CD4-positive, alpha-beta T cell treated with Interferon gamma for 1 hour (primary cell): ENCODE measurements at places on chromosomes 2 and 18.

DNA sequence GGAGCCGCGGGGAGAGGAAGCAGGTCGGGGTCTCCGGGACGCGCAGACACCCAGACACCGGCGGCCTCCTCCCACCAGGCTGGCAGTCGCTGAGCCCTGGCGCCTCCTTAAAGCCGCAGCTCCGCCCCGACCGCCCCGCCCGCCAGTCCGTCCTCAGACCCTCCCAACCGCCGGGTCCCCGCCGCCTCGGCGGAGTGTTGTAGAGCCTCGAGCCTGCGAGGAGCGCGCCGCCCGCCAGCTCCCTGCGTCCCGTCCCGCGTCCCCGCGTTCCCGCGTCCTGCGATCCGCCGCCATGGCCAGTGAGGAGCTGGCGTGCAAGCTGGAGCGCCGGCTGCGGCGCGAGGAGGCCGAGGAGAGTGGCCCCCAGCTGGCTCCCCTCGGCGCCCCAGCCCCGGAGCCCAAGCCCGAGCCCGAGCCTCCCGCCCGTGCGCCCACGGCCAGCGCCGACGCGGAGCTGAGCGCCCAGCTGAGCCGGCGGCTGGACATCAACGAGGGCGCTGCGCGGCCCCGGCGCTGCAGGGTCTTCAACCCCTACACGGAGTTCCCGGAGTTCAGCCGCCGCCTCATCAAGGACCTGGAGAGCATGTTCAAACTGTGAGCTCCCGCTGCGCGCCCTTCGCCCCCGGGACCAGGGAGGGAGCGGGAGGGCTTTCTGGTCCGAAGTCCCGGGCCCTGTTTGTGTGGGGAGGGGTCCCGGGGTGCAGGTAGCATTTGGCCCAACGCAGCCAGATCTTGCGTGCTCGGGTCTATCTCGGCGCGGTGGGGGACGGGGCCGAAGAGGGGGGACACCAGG is at the start of gene EFHD1:
Gene EFHD1, plus strand, starts transcription at position 192 of the 793 bp plus-strand sequence. Its CDS starts 101 bp downstream, at position 293.
- DNase-seq: peak; percentile 22

DNA sequence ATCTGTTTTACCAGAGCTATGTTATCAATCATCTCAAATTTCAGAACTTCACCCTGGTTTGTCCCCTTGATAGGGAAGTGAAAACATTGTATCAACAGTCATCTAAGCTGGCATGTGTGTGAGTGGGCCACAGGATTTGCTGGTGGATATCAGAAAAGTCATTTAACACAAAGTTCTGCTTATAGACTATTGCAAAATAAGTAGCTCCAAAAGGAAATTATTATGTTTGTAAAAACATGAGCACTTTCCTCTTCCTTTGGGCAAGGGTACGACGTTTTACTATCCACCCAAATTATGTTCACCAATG is 20.7 kb upstream of the COPS8 start:
- DNase-seq: no peak

GRCh38 chr2:95039363-95039762 is 13.9 kb downstream of the MAL start:
- DNase-seq: no peak

GRCh38 chr2:127906206-127906926 is 20.6 kb upstream of the AMMECR1L start:
- DNase-seq: no peak

- DNase-seq: no peak
These were observed 33.7 kb downstream of the BOK start for GRCh38 chr2:241592126-241592845.

GRCh38 chr2:10790228-10790973 is 22.2 kb downstream of the PDIA6 start:
- DNase-seq: no peak

DNA sequence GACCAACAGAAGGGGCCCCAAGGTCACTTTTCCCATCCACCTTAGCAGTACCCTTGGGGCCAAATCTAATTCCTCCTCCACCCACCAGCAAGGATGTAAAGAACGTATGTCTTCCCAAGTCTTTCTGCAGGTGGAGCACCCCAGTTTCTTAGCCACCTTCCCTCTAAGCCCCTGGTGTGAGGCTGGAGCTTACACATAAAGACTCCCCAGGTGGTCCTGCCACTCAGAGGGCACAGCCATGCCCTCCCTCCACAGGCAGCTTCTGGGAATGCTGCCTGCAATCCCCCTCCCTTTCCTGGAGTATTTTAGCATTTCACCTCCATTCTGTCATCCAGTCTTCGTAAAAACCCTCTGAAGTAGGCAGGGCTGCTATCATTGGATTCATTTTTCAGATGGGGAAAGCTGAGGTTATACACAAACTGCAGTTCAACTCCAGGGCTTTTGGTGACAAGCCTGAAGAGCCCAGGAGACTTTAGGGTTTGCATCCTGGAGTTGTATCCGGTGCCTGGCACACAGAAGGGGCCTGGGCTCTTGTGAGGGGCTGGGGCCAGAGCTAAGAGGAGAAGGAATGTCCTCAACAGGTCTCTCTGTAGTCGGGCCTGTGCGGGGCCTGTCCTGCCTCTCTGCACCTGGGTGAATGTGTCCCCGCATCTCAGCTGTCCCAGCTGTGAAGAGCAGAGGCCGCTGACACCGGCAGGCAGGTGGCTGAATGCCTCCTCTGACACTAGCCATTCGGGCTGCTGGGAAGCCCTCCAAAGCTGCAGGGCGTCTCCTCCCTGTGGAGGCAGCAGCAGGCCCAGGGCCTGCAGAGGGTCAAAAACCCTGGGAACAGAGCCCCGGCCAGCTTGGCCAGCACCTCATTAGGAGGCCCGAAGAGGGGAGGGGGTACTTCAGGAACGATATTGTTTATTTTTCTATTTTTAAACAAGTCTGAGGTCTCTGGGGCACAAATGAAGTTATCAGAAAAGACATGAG is 27.6 kb downstream of the CIB4 start:
- DNase-seq: no peak

DNA sequence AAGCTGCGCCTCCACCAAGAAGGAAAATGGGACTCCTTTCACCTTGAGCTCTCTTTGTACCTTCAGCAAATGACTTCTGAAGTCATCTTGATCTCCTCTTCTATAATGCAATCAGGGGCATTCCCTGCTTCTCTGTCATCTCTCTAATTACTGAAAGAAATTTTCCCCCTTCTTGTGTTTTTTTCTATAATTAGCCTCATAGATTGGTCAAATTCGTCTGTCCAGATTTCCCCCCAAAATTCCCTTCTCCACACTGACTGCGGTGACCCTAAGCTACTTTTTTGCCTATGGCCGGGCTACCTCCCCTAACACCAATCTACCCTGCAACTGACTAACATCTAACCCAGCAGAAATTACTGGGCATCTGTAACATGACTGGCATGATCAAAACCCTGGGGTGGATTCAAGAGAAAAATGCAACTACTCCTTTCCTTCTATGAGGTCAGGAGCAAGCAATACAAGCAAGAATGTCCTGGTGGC is 168.6 kb downstream of the BCL2 start:
- DNase-seq: no peak

DNA sequence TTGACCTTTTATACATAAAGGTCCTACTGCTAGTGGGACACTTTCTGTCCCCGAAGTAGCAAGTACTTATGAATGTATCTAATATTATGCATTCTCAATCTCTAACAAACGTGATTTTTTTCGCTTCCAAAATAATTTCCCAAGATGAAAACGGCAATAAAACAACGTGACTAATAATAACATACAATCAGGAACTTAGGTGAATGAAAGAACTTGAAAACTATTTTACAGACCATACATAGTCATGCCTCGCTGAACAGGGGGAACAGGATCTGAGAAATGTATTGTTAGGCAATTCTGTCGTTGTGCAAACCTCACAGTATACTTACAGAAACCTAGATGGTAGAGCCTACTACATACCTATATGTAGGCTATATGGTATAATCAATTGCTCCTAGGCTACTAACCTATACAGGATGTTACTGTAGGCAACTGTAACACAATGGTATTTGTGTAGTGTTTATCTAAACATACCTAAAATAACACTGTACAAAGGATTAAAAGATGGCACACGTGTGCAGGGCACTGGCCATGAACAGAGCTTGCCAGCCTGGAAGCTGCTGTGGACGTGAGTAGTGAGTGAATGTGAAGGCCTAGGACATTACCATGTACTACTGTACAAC is 2.5 kb downstream of the RTN4 start:
- no peak for DNase-seq

DNA sequence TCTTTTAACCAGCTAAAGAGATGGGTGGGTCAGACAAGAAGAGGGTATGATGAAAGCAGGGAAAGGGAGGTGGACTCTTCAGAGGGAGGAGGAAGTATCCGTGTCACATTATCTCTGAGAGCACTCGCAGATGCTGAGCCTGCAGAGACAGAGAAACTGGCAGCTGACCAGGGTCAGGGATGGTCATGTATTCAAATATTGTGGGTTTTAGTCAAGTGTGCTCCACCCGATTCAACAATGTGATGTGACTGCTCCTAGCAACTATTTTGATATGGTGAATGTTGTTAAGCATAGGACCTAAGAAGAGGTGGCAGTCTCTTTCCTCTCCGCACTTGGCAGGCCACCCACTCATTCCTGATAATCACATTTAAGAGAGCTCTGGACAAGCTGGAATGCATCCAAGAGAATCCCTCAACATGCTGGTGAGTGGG is 1.3 kb upstream of the CLIP4 start:
- DNase-seq: peak; percentile 72

GRCh38 chr18:31931163-31931885 is 11.6 kb downstream of the TRAPPC8 start:
- no peak for DNase-seq

DNA sequence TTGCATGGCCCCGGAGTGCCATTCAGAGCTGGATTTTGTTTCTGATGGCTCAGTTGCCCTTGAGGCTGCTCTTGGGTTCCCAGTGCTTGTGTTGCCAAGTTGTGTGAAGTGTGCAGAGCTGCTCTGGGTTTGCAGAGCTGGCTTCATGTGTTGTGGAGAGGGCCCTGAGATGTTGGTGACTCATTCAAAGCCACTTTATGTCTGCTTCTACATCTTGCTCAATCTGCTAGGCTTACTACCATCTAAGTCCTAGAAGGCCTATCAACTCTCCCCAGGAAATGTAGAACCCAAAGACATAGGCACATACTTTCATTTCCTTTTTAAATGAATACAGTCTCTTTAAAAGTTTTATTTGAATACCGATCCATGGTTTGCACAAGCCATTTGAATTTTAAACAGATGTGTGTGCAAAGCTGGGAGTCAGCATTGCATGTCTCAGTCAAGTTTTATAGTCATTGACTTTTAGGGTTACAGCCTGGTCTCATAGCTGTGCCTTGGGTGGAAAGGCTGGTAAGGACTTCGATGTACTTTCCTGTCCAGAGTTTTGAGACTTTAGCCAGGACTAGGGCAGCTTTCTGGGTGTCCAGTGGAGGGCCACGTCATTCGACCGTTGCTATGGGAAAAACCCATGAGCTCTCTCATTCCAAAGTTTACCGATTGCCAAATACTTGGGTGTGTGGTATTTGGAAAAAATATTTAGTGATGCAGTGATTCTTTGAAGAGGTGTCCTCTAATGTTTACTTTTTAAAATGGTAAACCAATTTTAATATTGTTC is 105.0 kb downstream of the LTBP1 start:
- DNase-seq: no peak

GRCh38 chr2:189581354-189582139 is 961 bp upstream of the SLC40A1 start:
- no peak for DNase-seq

DNA sequence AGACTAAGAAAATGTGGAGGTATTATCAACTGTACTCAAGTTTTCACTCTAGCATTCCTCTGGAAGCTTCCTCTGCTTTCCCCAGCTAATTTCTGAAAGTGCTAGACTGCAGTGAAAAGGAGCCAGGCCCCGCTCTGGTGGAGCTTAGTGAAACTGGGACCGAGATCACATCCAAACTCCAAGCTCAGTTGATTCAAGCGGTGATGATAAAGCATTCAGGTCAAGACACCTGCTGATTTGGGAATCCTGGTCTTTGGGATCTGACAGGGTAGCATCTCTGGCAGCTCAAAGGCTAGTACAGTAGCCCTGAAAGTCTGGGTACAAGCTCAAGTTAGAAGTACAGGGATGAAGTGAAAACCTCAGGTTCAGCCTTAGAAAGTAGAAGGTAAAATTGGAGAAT is 120.2 kb upstream of the CRIM1 start:
- no peak for DNase-seq

GRCh38 chr2:239973386-239973785 is 51.8 kb downstream of the NDUFA10 start:
- DNase-seq: no peak

DNA sequence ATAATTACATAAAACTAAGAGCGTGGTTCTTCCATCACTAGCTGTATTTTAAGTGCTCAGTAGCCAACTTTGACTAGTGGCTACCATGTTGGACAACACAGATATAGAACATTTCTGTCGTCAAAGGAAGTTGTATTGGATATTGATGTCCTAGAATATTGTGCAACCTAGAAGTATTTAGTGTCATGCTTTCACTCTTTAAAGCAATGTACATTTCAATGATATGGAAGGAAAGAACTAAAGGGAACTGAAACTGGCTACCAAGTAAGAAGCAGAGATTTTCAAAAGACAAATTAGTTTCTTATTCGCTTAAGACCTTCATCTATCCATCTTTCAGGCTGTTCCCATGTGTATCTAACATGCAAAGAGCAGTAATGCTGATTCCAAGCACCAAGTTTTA is 85.4 kb upstream of the EML6 start:
- no peak for DNase-seq

- DNase-seq: no peak
These were observed 277.0 kb upstream of the RAB12 start for GRCh38 chr18:8332286-8332685.

GRCh38 chr18:80252136-80252535 is 4.8 kb upstream of the PARD6G start:
- no peak for DNase-seq

GRCh38 chr2:197516393-197516761 is 511 bp downstream of the MOB4 start:
- DNase-seq: no peak

GRCh38 chr2:127703282-127703681 is 2.0 kb downstream of the SFT2D3 start:
- DNase-seq: no peak

DNA sequence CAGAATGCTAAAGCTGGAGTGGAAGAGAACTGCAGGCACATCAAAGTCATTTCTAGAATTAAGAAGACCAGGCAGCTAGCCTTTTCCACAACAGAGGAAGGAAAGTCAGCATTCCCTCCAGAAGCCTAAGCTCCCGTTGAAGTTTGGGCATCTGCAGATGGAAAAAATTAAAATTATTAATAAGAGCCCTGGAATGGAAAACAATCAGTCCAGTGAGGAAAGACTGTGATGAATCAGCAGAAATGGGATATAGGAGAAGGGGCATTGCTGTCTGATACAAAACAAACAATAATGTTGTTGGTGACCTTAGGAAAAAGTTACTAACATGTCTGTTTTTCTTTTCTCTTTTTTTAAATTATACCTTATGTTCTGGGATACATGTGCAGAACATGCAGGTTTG is 450.7 kb upstream of the SLC14A2 start:
- no peak for DNase-seq
